ENCODE measurements at places on chromosomes 3 and 15.

DNA sequence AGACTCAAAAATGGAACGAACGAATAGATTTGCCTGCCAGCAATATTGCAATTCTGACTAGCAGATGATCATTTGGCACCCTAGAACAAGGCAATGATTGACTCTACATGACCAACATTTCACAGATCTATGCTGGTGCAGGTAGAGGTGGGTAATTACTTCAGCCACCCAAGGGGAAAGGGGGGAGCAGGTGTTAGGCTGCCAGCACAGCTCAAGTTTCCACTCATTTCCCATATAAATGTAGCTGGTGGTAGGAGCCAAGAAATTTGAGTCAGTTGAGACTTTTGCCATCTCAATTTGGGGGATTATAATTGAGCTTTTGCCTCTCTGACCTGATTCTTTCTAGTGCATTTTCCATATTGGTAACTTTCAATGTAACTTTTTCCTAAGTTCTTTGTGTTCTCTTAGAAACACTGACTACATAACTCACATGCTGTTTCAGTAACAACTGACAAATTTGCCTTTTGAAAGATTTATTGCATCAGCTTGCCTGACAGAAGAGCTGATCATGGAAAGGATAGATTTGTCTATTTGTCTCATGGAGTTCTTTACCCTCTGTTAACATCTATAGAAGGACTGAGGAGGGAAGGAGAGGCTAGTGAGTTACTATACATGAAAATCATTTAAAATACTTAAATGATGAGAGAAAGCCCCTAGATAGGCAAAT is 902.5 kb downstream of the ZPLD1 start:
- no peak for DNase-seq

DNA sequence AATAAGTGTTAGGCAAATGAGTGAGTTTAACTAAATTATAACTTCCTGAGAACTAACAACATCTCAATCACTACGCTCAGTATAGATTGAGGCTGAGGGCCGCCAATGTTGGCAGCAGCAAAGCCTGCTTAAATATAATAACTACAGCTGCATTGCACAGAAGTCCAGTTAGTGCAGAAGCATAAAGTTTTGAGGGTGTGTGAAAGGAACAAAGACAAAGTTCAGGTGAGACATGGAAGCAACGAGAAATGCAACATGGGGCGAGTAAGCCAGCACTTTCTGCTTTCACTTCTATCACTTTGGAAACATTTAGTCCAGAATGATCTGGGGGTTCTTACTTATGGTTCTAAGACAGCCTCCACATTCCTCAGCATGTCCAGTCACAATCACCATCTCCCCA is 1052.3 kb upstream of the CFAP20DC start:
- DNase-seq, result no peak

- DNase-seq, result no peak
These were observed 2.3 kb upstream of the TGFBR2 start for GRCh38 chr3:30604093-30604492.

DNA sequence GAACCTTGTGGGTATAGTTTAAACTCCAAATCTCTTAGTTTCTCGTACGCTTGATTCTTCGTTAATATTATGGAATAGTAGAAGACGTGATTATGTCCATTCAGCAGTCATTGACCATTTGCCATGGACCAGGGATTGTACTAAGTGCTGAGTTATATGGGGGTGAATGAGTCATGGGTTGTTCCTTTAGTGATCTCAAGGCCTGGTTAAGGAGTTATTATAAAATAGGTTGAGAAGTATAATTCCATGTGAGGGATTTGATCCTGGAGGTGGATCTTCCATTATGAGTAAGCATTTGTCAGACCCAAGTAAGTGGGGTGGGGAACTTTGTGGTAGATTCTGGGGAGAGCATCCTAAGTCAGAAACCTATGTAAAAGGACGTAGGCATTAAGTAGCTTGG is 15.4 kb downstream of the NR2C2 start:
- DNase-seq, result peak; percentile 26

GRCh38 chr3:11199902-11200845 is 45.9 kb downstream of the HRH1 start:
- no peak for DNase-seq

GRCh38 chr3:195306369-195306768 is 35.4 kb upstream of the XXYLT1 start:
- no peak for DNase-seq

GRCh38 chr3:143973259-143974021 is 1.8 kb downstream of the DIPK2A start:
- peak; percentile 85 for DNase-seq

DNA sequence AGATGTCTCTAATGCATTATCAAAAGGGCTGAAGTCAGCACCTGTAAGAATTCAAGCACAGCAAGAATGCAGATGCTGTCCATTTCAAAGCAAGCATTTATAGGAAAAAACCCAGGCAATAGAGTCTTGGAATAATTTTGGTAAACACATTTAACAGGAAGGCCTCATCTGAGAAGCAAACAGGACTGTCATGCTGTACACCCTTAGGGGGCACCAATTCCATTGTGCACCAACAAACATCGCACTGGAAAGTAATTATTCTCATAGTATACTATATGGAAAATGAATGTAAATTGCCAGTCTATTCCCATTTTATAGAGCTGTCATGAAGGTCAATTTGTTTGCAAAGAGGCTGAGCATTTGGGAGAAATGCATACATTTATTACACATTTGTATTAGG is 247.3 kb upstream of the SUCLG2 start:
- DNase-seq, result no peak

DNA sequence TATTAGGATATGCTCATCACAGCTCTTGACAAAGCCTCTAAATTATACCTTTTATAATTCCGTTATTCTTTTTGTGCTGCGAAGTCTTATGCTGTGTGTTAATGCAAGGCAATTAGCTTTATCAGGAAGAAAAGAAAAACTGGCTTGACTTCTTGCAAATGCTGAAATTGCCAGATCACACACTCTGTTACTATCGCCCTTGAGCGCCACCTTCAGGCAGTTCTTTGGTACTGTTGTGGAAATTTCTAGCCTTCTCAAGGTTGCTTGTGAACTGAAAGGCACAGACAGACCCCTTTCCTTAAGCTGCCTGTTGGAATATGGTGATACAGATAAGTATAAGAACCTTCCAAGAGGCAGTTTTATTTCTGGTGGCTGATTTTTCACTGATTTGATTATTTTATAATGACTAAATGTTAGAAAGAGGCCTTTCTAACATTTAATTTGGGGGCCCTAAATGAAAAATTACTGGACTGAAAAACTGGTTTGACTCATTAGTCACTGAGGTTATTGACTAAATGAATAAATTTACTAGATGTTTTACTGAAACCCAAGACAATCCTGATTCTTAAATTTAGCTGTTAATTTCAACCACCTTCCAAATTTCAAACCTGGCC is 126.2 kb upstream of the RASGRP1 start:
- DNase-seq, result peak; percentile 69

DNA sequence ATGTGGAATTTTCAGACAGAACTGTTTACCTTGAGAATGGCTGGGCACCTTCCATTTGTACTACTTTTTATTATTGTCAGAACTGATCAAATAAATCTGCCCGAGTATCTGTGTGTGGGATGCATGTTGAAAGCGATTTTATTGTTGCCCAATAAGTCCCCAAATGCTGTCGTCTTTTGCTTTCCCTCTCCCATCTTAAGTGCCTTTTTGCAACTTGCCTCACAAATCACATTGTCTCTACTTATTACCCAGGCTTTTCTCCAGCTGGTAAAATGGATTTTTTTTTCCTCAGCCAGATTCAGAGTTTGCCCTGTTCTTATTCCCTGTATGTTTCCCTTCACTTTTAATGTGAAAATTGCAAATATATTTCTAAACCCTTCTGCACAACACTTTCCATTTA is 163.1 kb downstream of the CNTN4 start:
- DNase-seq, result no peak

- no peak for DNase-seq
These were observed 133.6 kb downstream of the OCA2 start for GRCh38 chr15:27965546-27965945.

DNA sequence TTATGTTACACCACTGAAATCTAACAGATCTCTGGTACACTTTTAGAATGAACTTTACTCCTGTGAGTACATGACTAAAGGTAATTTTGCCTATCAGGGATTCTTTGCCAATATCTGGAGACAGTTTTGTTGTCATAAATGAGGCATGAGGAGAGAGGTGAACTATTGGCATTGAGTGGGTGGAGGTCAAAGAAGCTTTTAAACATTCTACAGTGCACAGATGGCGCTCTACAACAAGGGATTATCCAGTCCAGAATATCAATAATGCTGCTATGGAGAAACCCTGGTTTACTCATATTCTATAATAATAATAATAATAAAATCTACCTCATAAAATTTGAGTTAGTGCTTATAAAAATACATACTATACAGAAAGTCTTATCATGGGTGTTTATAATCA is 702.3 kb downstream of the SI start:
- no peak for DNase-seq

DNA sequence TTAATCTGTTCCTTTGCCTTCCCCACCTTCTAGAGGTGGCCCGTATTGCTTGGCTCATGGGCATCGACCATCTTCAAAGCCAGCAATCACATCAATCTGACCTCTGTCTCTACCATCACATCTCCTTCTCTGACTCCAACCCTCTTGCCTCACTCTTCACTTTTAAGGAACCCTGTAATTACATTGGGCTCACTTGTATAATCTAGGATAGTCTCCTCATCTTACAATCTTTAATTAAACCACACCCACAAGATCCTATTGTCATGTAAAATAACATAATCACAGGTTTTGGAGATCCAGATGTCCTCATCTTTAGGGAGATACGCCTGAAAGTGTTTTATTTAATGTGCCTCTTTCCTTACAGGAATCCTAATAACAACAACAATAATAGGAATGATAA is 234.5 kb downstream of the ERC2 start:
- DNase-seq, result no peak
